ENCODE measurements at places on chromosomes 2 and 18. TPM values are rescaled to one million over a fixed set of nuclear protein-coding genes. Genes with fewer than 3 reads are reported as not detected.
A peak's percentile ranks its signal among the peaks of the same experiment; 100 is the strongest.

Gene CLIP4
- 82.1 TPM for total RNA-seq

Gene NOP58
- 19.4 TPM for total RNA-seq

- ATAC-seq = no peak
Observed at GRCh38 chr2:72745679-72746368, 80.0 kb downstream of the EXOC6B start.

- no peak for ATAC-seq
Observed at GRCh38 chr2:10067881-10068280, 12.3 kb downstream of the CYS1 start.

GRCh38 chr18:3074087-3074486, 61.1 kb upstream of the LPIN2 start:
- ATAC-seq = peak; percentile 46

- no peak for ATAC-seq
Observed at GRCh38 chr18:13412901-13413300, 194.3 kb downstream of the LDLRAD4 start.

- ATAC-seq = peak; percentile 8
Observed at GRCh38 chr2:120344214-120344975, 1.5 kb upstream of the INHBB start.

DNA sequence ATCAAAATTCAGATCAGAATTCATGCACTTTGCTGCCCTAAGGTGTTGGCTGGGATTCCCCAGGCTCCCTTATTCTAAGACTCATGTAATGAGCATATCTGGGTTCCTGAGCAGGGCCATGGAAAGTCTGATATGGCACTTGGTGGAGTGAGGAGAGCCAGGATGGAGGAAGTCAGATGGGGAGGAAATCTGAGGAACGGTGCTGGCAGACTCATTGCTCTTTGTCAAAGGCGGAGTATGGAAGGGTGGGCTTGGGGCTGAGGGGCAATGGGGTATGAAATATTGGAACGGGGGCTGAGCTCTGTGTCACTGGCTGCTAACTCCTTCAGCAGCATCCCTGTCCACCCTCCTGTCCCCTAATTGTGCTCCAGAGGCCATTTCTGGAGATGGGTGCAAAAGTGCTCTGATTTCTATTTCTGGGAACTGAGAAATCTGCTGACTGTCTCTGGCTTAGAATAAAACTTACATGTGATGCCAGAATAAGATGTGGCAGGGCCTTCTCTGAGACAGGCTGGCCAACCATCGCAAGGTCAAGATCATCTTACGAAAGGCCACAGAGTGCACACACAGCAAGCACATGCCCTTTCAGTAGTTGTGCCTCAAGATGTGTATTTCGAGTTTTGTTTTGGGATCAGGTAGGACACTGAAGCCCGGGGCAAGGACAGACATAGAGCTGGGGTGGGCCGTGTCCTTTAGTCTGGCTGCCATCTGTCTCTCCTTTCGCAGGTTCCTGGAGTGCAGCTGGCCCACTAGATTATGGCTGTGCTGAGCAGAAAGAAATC, 480.0 kb upstream of the HS6ST1 start:
- ATAC-seq = no peak

GRCh38 chr18:63440219-63440618, 17.9 kb upstream of the VPS4B start:
- ATAC-seq = peak; percentile 62

DNA sequence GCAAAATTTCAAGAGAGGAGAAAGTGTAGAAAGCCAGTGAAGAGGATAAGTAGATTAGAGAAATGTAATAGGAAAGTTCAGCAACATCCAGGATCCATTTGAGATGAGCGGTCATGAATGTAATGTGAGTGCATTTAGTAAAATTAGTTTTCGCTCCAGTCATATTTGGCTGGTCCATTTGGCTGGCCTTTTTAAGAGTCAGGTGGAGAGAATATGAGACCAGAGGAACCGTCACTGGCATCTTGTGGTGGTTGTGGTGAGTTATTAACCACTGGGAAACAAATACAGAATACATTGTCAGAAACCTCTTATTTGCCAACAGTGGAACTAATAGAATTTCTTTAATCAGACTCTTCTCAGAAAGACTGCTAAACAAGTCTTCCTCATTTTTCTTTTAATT, 1064.3 kb upstream of the CDH2 start:
- no peak for ATAC-seq
